Erythroblast (primary cell): ENCODE measurements at places on chromosomes 5 and 9.
A peak's percentile ranks its signal among the peaks of the same experiment; 100 is the strongest.

DNA sequence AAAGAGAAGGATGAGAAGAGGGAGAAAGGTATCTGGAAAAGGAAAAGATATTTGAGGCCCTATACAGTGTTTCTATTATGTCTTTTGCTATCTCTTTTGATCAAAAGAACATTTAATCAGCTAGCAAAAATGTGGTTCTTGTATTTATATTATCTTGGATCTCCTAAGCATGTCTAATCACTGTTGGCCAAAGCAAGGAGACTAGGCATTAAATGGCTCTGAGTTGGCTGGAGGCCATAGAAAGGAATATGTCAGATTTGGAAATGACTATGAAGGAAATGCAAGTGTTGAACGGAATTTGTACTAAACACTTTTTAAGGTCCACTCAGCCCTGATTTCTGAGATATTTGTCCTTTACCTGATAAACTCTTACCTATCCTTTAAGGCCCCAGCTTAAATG lies 22.4 kb upstream of the THG1L start:
- DNase-seq, result no peak

GRCh38 chr9:87236546-87236945 lies 261.1 kb upstream of the DAPK1 start:
- DNase-seq, result no peak

GRCh38 chr5:67350185-67350584 lies 153.6 kb upstream of the CD180 start:
- DNase-seq, result no peak

- DNase-seq, result no peak
Observed at GRCh38 chr9:14277244-14277643, 36.7 kb downstream of the NFIB start.

DNA sequence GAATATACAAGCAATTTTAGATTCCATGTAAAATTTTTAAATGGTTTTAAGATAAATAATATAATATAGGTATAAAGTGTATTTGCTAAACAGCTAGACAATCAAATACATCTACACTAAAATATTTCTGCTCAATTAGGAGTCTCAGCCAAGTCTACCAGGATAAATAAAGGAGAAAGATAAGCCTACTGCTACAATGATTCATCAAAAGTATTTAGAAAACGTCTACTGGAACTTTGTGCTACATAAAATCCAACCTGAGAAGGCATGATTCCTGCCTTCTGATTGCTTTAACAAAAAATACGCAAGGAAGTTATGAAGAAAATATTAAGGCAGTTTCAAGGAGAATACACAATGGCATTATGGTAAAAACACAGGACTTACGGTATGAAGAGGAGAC lies 570.6 kb downstream of the EFNA5 start:
- DNase-seq, result no peak

DNA sequence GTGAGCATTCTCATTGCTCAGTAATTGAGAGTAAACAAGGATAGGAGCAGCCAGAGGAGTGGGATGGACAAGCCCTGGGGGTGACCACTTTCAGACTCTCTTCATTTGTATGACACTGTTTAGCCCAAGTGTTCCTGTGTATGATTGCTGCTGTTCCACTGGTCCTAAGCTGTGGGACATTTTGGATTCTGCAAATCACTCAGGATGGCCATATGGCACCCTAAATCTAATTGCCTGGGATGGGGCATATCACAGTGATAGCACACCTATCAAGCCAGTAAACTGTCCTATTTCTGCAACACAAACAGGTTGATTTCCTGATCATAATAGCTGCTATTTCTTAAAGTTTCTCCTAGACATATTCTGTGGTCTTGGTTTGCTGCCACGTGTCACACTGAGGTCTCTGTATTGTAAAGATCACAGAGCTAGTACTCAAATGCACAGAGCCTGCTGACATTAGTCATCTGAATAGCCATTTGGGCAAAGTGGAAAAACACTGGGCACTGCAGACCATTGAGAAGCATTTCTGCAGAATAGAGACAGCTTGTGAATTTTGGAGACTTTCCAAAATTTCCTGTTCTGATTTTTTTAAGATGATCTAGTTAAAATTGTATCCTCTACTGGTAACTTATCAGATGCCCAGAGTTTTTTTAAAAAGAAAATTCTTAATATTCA lies 320.2 kb downstream of the RFX3 start:
- DNase-seq, result no peak

DNA sequence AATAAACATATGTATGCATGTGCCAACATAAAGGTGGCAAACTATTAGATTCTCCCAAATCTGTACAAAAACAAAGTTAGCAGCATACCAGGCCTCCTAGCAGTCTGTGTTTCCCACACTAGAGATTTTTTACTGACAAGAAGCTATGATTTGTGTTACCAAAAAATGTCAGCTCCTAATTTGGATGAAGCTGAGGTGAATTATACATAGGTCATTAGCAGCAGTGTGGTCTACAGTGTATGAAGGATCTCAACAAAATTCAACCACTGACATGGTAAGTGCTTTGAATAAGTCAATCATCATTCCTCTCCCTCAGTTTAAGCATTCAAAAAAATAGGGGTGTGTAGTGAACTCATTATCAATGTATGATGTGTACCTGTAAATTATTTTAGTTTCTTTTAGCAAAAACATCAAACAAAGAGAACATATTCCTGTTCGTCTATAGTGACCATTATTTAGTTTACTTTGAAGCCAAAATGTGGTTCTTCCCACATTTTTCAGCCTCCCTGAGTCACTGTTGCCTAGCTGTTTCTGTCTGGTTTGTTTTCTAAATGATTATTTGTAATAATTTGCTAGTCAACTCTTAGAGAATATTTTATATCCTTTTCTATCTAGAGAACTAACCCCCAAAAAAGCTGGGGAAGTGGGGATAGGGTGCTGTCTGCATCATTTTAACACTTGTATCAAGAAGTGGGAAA lies 52.1 kb upstream of the RGMB start:
- no peak for DNase-seq

DNA sequence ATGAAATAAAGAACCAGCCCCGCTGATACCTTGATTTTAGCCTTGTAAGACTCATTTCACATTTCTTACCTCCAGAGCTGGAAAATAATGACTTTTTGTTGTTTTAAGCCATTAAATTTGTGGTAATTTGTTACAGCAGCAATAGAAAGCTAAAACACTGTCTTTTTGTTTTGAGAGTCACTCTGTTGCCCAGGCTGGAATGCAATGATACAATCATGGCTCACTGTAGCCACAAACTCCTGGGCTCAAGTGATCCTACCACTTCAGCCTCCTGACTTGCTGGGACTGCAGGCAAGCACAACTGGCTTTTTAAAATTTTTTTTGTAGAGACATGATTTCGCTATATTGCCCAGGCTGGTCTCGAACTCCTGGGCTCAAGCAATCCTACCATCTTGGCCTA lies 34.7 kb upstream of the MYO10 start:
- DNase-seq, result no peak

- DNase-seq, result peak; percentile 54
Observed at GRCh38 chr9:113876151-113876992, at the start of gene ZNF618. TSS of gene ZNF618 (plus strand) at chr9:113876309. CDS start at chr9:113876381, 72 bp downstream.

- no peak for DNase-seq
Observed at GRCh38 chr5:10387690-10388089, 34.2 kb downstream of the MARCHF6 start.

DNA sequence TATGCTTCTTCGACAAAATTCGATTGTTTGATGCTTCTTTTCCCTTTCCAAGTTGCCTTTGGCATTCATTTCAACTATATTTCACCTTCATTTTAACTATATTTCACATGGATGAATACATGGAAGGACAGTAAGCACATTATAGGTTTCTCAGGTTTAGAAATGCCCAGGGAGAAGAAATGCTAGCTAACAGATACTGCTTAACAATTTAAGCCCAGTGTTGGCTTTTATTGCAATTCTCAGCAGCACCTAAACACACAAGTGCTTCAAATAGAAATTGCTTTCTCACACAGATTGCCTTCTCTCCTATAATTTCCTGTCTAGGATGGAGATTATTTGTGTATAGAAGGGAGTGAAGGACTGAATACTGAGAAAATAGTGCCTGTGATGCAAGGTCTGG lies 30.2 kb upstream of the SMC5 start:
- DNase-seq, result no peak

DNA sequence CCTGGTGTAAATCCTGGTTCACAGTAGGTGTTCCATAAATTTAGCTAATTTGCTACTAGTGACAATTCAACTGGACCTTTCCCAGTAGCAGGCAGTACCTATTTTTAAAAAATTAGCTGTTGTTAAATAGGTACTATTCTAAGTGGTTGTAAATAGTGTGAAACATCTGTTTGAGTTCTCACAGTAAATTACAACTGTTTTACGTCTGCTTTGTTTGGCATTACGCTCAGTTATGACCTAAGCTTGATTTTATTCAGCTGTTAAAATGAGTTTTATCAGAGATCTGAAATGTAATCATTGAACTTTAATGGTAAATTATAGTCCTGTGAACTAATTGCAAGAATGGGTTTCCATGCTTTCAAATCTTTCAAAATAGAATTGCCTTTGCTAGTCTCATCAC lies 93.9 kb downstream of the GPBP1 start:
- no peak for DNase-seq

- no peak for DNase-seq
Observed at GRCh38 chr5:133785182-133785581, 172.8 kb upstream of the FSTL4 start.

GRCh38 chr5:113495422-113495841 lies 7.2 kb upstream of the MCC start:
- no peak for DNase-seq

DNA sequence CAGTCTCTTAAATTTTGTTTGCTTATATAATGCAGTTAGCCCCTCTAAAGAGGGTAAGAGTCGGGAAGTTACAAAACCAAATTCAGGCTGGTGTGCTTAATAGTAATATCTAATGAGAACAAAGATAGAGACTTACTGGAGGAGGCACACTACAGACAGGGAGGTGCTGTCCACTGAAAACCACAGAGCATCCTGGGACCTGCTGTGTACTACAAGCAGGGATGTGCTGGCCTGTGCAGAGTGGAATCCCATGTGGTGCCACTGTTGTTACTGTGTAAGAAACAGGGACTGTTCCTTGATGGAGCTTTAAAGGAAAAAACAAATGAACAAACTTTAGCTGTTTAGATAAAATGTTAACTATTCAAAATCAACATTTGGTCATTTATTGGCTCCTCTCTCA lies 42.4 kb downstream of the RNF38 start:
- DNase-seq, result no peak
